NCI-H2107 (cell line): ENCODE measurements at places on chromosomes 2 and 18.

DNA sequence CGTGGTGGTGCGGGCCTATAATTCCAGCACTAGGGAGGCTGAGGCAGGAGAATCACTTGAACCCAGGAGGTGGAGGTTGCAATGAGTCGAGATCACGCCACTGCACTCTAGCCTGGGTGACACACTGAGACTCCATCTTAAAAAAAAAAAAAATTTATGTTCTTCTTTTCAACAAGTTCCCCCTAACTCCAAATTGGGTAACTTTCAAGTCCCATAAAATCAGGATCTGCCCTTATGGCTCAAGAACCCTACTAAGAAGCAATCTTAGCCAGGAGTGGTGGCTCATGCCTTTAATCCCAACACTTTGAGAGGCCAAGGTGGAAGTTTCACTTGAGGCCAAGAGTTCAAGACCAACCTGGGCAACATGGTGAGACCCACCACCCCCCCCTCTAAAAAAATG, 30.3 kb upstream of the TLK1 start:
- no peak for DNase-seq

DNA sequence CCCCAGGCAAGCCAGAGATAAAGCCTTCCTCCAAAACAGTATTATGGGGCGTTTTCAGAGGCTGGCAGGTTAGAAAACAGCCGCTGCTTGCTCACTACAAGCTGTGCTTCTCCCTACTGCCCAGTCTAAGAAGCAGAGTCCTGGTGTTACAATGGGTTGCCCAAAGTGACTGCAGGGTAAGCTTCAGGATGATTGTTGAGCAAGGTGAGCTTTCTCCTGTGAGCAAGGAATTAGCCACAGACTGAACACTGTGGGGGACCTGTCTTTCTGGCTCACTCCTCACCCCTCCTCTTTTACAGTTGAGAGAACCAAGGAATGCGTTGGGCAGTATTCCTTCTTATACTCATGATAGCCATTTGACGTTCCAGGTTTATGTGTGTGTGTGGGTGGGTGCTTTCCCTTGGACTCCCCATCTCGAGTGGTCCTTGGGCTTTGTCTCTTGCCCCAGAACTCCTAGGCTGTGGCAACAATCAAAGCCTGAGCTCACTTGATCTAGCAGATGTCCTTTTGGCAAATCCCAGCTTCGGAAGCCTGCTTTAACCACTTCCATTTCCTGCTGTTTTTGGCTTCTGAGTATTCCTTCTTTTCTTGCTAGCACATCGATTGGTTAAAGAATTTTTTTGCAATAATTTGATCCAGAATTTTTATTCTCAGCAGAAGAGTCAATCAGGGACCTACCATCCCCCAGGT, 47.5 kb downstream of the KDM3A start:
- no peak for DNase-seq

DNA sequence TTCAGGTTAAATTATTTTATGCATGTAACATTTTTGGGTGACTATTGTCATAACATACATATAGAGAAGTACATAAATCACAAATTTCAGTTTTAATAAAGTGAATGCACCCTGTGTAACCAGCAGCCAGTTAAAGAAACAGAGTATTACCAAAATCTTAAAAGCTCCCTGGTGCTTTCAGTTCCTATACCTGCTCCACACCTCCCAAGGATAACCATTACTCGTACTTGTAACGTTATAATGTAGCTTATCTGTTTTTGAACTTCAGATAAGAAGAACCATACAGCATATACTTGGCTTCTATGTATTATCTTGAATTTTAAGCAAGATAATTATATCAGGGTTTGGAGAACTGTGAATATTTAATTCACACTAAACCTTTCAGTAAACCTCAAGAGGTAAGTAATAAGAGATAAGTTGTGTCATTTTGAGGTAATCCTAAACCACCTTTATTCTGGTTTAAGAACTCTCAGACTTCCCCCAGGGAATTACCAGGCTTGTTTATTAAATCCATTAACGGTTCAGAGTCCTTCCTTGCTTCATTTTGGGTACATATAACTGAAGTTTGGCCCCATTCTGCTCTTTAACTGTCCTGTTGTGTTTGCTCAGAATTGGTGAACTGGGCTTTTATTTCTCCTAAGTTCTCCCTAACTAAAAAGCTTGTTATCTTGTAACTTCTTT, 58.6 kb downstream of the LCLAT1 start:
- no peak for DNase-seq

DNA sequence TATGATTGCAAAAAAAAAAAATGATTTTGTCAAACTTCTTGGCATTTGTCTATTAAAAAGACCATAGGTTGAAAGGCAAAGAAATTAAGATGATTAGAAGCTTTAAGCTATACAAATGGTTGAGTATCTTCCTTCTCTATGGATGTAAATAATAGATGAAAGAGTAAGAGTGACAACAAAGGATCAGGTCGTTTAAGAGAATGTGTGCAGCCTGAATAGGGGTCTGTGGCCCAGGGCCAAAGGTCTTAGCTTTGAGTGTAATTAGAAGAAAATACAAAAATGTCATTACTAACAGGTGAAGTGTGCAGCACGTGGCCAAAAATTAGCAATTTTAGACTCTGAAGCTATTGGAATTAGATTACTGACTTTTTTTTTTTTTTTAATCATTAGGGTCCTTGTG, 122.4 kb downstream of the GREB1L start:
- DNase-seq: no peak

DNA sequence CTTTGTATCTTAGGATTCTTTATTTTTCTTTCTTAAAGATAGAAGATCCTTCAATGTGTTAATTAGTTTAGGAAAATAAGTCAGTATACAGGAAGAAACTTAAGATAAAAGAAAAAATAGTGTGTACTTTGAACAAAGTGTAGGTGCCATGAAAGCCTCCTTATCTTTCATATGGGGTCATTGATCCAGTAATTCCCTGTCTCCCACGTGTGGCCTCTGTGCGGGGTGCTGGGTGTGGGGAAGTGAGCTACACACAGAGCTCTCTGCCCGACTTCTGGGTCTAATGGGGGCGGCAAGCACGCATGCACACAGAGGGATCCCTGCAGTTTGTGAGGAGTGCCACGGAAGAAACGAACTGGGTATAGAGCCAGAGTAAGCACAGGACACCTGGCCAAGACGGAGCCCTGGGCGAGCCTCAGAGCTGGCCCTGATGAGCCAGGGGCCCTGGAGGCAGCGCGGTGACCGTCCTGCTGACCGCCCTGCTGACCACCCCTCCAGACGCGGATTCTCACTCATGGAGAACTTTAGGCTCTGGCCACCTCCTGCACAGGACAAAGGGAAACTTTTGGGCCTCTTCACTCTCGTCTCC, 253.5 kb downstream of the ACKR3 start:
- DNase-seq: no peak

DNA sequence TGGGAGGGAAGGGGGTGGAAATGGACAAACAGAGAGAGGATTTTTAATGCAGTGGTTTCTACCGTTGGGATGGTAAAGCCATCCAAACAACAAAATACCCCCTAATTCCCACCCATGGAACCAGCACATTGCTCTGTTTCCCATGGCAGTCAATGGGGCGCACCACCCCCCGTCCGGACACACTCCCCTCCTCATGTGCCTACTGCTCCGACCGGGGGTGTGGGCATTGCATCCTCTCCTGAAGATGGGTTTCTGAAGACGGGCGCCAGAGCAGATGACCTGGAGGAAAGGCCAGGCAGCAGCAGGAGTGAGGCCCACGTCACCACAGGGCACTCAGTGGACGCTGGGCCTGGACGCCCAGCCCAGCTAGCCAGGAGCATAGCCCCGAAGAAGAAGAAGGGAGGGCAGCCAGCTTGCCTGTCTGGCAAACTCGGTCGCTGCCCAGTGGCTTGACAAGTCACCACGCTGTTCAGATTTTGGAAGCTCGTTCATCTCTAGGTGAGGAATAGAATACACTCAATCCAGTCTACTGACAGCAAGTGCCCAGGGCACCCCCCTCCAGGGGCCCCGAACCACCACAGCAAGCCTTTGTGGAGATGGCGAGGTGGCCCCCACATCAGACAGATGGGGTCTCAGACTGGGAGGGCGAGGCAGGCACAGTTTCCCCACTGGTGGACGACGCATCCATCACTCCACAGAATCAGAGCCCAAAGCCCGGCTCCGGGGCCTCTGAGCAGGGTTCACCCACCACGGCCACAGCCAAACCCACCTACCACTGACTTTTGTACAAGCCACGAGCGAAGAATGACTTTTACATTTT, 296.2 kb upstream of the SALL3 start:
- no peak for DNase-seq

- no peak for DNase-seq
Measured at GRCh38 chr2:242020196-242021004, 150.9 kb downstream of the RTP5 start.

- no peak for DNase-seq
Measured at GRCh38 chr2:62149708-62150107, 46.2 kb upstream of the B3GNT2 start.
